Trophoblast cell (in vitro differentiated cells and primary cell): ENCODE measurements at places on chromosomes 2 and 18.

DNA sequence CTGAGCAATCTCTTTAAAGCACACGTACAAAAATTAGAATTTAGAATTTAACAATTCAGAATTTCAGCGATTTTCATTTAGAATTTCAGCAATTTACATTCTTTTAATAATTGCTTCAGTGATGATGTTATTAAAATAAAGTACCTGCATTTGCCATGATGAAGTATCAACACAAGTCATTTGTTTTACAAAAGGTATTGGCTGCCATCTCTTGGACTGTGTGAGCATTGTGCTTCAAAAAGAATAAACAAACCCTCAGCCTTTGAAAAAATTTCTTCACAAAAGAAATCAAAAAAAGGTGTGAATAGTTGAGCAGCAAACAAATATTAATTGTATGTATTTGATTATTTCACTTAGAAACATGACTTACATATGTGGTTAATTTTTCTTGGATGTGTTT is 27.1 kb upstream of the ZC3H15 start:
- DNase-seq, result peak; percentile 39

- DNase-seq, result no peak
These were observed 40.0 kb upstream of the MCM6 start for GRCh38 chr2:135916207-135916606.

DNA sequence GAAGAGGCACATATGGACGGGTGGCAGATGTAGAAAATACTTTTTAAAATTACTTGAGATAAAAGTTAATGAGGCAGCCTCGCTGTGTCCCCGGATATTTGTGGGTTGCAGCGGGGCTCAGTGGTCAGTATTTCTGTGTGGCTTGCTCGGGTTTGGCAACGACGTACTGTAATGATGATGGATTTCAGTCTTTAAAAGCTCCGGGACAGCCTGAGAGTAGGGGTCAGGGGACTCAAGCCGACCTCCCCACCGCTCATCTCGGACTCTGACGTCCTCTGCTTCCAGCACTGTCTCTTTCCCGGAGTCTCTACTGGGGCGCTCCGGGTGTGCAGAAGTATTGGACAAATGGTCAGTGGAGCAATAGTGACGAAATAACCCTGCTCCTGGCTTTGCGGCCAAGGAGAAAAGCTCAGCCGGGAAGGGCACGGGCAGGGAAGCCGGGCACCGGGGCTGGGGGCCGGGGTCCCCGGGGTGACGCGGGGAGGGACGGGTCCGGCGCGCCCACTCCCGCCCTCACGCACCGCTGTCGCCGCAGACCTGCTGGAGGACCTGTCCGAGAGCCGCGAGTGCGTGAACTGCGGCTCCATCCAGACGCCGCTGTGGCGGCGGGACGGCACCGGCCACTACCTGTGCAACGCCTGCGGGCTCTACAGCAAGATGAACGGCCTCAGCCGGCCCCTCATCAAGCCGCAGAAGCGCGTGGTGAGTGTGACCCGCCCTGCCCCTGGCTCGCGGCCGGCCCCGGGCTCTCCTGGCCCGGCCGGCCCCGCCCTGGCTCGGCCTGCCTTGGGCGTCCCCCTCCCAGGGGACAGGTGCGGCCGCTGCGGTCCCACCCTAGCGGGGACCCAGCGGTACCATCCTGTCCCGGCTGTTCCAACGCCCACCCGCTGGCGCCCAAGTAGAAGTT is 7.3 kb downstream of the GATA6 start:
- DNase-seq, result peak; percentile 76

DNA sequence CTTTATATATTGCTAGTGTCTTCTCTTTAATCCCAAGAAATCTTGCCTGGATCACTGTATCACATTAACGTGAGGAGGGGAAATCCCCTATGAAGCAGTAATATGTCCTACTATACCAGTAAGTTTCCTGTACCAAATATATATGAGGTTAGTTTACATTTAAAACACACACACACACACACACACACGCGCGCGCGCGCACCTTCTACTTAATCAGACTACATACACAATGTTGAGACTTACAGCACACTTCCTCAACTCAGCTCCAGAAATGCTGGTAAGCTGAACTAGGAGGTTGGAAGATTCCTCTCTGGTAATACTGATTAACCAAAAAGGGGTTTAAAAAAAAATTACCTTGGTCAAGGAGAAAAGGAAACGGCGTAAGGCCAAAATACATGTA is 49.3 kb downstream of the USP34 start:
- DNase-seq, result no peak

GRCh38 chr2:176555781-176556180 is 286.5 kb downstream of the MTX2 start:
- no peak for DNase-seq

DNA sequence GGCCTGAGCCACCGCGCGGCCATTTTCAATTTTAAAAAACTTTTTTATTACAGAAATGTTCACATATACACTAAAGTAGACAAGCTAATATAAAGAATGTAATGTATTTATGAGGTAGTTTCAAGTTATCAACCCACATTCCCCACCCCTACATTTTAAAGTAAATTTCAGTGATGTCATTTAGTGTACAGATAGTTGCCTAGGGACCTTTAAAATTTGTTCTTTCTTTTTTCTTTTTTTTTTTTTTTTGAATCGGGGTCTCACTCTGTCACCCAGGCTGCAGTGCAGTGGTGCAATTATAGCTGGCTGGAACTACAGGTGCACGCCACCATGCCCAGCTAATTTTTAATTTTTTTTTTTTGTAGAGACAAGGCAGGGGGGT is 2.6 kb upstream of the LIMS1 start:
- DNase-seq, result no peak

- DNase-seq, result no peak
These were observed 84.3 kb downstream of the KANSL1L start for GRCh38 chr2:210086930-210087329.
